GM18507 (cell line): ENCODE measurements at places on chromosomes 5 and 9.

GRCh38 chr9:78493166-78493742 lies 196.3 kb downstream of the PSAT1 start:
- no peak for DNase-seq

DNA sequence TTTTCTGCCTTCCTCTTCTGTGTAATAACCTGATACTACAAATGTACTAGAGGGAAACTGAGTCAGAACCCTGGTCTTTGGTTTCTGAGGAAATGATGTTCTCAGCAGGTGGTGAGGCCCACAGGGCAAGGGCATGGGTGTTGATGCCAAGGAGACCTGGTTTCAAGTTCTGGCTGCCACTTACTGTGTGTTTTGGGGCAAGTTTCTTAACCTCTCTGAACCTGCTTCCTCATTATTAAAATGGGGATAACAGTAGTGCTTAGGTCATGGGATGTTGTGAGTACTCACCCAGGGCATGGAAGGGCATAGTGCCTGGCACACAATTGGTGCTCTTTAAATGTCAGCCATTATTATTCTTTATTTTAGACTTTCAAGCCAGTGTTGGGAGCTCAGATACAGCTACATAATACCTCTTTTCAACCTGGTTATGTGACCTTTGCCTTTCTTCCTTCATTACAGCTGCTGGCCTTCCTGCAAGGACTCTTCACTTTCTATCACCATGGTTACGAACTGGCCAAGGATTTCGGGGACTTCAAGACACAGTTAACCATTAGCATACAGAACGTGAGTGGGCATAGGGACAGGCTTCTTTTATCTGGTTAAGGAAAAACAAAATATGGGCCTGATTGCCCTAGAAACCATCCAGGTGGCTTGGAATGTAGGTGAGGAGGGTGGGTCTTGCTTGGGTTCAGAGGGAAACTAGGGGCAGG lies 131.5 kb downstream of the ARHGAP26 start:
- DNase-seq = no peak

- DNase-seq = no peak
These were observed 23.7 kb upstream of the UGCG start for GRCh38 chr9:111872886-111873285.

- DNase-seq = no peak
These were observed 23.6 kb downstream of the TICAM2 start for GRCh38 chr5:115578657-115579056.

DNA sequence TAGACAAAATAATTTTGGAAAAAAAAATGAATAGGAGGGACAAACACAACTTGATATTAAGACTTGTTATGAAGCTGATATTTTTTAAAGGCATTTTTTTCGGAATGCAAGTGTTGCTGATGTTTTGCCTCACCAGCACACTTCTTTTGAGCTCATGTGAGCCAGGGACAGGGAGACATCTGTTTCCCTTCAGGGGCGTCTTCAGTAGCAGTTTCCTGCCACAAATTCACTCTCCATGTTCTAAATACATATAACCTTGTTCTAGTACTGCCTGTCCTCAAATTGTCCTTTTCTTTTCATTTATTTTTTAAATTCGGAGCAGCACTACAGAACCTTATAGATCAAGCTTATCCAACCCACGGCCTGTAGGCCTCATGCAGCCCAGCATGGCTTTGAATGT lies 316.0 kb upstream of the PAPPA start:
- DNase-seq = no peak

DNA sequence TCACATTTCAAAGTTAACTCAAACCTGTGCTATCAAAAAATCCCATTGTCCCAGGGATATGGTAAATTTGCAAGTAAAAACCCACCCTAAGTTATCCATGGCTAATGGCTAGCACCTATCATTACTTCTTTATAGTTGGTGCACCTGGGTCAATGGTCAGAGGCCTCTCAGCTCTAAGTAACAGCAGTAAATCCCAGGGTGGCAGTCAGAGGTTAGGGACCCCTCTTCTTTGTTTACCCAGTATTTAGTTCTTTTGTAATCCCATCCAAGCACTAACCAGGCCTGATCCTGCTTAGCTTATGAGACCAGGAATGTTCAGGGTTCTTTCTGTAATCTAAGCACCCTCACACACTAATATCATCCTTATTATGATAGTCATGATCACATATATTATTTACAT lies 52.1 kb upstream of the WWC1 start:
- no peak for DNase-seq

- DNase-seq = no peak
These were observed 13.6 kb downstream of the EXOC3 start for GRCh38 chr5:456351-457194.

DNA sequence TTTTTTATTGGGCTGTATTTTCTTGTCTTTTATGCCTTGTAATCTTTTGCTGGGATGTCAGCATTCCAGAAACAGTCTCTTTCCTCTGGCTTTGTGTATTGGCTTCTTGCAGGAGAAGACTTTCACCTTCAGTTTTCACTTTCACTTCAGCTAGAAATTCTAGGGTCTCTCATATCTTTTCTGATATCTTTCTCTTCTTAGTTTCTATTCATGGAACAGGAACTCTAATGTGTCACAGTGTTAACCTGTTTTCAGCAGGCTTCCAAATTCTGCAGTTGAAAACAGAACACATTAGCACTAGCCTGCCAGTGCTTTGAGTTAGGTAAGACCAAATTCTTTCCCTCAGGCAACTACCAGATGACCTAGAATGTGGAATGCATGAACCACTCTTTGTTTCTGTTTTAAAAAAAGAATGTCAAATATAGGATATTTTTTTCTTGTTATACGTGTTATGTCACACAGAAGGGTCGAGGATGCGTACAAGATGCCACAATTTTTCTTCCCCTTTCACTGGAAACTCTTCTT lies 164.7 kb downstream of the TUSC1 start:
- no peak for DNase-seq

GRCh38 chr9:3740690-3741419 lies 215.1 kb upstream of the RFX3 start:
- DNase-seq = no peak

DNA sequence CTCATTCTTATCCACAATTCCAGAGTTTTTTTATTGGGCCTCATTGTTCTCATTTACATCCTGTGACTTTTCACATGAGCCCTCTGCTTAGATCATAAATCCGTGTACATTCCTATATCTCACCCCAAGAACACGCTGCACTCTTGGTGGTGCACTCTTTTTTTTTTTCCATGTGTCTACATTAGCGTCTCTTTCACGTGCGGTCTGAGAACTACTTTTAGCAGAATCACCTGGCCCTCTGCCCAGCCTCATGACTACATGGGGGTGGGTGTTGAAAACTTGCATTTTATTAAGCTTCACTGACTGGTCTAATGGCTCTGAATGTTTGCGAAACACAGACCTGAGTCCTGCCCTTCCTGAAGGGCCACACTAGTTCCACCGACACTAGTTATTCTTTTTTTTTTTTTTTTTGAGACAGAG lies 18.6 kb downstream of the C9orf57 start:
- DNase-seq = no peak

DNA sequence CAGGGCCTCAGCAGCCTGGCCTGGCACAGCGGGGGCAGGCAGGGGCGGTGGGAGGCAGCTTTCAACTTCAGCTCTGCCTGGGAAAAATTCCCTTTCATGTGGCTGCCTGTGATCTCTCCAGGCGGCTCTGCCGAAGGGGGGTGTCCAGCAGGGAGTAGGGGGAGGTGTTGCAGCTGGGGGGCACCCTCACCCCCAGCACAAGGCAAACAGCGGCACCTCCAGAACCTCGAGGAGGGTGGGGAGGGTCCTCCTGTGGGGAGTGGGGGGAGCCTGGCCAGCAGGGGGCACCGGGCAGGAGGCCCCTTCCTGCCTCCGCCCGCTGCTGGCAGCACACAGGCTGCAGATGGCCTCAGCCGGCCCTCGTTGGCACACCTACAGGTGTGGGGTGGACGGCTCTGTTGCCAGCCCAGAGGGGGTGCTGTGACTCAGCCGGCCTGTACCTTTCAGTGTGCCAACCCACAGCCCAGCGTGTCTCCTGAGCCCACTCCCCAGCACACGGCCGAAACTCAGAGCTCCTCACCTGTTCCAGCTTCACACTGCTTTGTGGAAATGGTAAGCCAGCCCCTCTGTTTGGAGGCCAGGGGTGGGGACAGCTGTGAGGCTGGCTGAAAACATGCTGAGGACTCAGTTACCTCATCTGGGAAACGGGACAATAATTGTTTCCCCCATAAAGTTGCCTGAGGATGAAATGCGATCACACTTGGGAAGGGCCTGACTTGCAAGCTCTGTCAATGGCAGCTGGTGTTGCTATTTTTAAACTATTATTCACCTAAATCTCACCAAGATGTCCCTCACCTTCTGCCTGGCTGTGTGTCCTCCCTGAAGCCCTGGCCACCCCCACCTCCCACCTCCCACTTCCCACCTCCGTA lies 37.0 kb downstream of the CXXC5 start:
- no peak for DNase-seq

DNA sequence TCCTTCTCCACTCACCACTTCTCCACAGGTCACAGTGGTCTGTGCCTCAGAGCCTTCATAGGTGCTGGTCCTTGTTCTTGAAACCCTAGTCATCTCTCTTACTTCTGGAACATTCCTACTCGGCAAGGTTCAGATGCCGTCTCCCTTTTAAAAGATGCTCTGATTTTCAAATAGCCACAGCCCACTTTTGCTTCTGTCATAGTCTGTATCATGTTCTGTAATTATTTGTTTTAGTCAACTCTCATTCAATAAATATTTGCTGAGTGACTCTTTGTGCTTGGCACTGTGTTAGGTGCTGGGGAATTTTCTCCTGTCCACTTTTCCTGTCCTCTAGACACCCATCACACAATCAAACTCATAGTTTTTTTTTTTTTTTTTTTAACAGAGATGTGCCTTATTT lies 181.3 kb upstream of the IL12B start:
- no peak for DNase-seq

GRCh38 chr5:176413255-176413565 lies 3.1 kb downstream of the CLTB start:
- DNase-seq = no peak

DNA sequence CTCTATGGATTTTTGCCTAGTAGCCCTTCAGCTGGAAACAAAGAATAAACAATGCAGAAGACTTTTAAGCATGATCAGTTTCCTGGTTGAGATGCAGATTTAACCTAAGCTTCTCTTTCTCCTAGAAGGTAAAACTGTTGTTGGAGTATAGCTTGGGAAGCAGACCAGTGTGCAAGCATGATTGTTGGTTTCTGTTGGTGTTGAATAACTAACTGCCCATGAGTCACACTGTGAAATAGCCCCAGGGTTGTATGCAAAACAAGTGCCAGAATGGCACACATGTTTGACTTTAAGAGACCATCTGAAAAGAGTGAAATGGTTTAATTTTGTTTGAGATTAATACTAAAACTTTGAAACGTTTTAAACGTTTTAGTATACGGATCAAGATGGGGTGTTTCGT lies 227.1 kb downstream of the ARHGEF28 start:
- no peak for DNase-seq

- DNase-seq = no peak
These were observed 16.0 kb downstream of the CAPSL start for GRCh38 chr5:35922468-35922867.

- no peak for DNase-seq
These were observed 43.6 kb upstream of the CLPTM1L start for GRCh38 chr5:1388383-1388967.

DNA sequence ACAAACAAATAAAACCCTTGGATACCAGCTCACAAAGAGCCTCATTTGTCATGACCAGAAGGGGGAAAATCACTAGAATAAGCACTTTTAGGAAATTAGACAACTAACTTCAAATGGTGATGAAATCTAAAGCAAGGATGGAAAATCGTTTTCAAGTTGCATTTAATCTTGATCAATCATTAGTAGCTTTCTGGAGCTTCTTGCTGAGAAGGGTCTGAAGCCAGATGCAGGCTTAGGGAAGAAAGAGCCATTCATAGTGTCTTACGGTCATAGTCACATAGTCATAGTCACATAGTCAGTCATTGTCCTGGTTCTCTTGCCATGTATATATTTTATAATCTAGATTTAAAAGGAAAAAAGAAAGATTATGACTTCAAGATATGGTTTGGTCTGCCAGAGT lies 610.5 kb downstream of the ACTL7B start:
- DNase-seq = no peak

GRCh38 chr9:89648247-89649000 lies 43.6 kb downstream of the GADD45G start:
- no peak for DNase-seq

- no peak for DNase-seq
These were observed 103.6 kb upstream of the SSBP2 start for GRCh38 chr5:81854485-81854884.

GRCh38 chr5:53671447-53671846 lies 111.0 kb downstream of the NDUFS4 start:
- DNase-seq = no peak

- DNase-seq = no peak
These were observed 33.5 kb upstream of the HOMER1 start for GRCh38 chr5:79547429-79547822.

DNA sequence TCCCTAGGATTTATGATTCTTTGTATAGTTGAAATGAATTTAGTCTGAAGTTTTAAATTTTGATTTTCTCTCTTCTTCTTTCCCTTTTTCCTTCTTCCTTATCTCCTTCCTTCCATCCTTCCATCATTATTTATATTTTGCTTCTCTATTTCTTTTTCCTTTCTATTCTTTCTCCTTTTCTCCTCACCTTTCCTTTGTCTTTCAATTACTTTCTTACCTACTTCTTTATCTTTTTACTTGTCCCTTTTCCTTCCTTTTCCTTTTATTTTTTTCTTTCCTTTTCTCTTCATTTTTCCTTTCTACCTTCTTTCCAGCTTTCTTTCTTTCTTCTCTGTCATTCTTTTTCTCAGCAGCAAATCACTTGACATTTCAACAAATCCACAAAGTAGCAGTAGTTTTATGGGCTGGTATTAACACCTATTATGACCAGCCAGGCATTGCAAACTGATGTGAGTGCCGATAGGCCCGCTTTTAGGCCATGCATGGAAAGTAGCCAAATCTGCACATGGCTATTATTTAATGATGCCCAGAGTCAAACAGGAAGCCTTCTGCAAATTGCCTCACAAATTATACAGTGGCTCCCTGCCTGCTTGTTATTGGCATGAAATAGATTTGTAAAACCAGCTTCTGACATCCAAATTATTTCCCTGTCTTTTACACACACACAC lies 37.1 kb upstream of the NR3C1 start:
- DNase-seq = no peak

GRCh38 chr5:113118765-113119164 lies 142.2 kb downstream of the DCP2 start:
- no peak for DNase-seq

GRCh38 chr5:111996574-111996973 lies 239.6 kb upstream of the NREP start:
- DNase-seq = no peak

GRCh38 chr5:68911840-68912690 lies 181.7 kb upstream of the SLC30A5 start:
- no peak for DNase-seq

GRCh38 chr9:87836536-87836935 lies 46.1 kb upstream of the SPATA31E1 start:
- no peak for DNase-seq

- no peak for DNase-seq
These were observed 128.0 kb downstream of the RFX3 start for GRCh38 chr9:3397766-3398165.
